Glutamatergic neuron (in vitro differentiated cells): ENCODE measurements at places on chromosomes 6 and 20. TPM values are rescaled to one million over a fixed set of nuclear protein-coding genes. Genes with fewer than 3 reads are reported as not detected.
A peak's percentile ranks its signal among the peaks of the same experiment; 100 is the strongest.

GGTLC1 gene
- total RNA-seq, result not detected

DNA sequence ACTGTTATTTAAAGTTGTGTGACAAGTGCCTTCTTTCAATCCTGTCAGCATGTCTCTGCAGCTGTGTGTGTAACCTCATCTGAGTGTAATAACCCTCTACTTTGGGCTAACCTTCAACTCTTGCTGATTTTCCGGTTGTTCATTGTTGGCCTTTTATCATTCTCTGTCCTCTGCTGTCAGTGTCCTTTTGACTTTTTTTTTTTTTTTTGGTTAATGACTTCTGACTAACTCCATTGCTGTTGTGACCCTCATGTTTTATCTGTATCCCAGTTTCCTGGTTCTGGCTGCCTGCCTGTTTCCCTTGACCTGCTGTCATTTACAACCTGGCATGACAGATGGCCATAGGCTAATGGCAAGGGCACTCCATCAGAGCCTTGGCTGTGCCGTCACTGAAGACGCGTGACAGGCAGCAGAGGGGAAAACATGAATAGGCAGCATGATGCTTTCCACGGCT is 145.7 kb upstream of the MAN1A1 start:
- H3K4me3 ChIP-seq, result no peak overlapping the region
- H3K36me3 ChIP-seq, result no peaks in the 10 kb centered on the region
- H3K27me3 ChIP-seq, result peaks cover 5% of the 10 kb centered on the region

DNA sequence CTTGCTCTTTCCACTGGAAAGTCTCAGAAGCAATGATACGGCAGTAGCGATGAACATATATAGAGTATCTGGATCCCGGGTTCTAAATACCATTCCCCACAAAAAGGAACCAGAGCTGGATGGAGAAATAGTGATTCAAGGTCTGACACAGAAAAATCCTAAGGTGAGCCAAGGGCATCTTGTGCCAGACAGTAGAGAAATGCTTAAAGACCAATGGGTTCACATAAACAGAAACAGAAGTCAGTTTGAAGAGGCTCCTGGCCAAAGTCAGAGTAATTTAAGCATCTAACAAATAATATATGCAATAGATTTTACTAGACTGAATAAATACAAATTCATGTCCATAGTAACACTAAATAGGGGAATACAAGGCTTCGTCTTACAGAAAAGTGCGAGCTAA is 54.7 kb downstream of the RGS17 start:
- peaks cover 5% of the 10 kb centered on the region for H3K4me1 ChIP-seq
- H3K27me3 ChIP-seq, result no peaks in the 10 kb centered on the region
- no peak overlapping the region for H3K4me3 ChIP-seq
- no peak for DNase-seq

TMEM217 gene
- not detected for total RNA-seq

DNA sequence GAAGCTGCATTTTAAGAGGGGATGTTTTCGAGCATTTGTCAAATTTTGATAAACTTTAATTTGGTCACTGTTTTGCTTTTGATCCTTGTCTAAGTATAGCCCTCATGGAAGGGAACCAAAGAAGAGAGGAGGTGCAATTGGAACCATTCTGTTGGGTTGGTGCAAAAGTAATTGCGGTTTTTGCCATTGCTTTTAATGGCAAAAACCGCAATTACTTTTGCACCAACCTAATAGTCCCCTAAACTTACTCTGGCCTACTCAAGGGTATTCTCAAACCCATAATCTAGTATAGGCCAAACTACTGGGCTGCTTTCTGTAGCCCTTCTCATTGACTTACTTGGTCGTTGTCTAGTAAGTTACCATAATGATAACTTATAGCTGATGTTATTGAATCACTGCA is 634.7 kb downstream of the MAFB start:
- peaks cover 4% of the 10 kb centered on the region for H3K36me3 ChIP-seq
- no peaks in the 10 kb centered on the region for H3K27me3 ChIP-seq
- no peak for DNase-seq

DNA sequence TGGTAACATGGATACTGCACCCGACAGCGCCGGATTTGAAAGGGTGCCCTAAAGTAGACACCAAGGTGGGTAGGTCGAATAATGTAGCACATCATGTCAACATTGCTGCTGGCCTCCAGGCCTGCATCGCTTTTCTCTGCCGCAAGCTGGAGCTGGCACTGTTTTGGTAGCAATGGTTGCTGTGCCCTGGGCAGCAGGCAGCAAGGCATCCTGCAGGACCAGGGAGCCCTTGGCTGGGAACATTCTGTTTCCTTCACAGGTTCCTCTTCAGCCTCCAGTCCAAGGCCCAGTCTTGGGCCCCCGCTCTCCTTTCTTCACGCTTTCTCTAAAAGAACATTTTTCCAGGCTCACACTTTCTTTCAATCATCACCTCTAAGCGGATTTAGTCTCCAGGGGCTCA is 365.8 kb upstream of the JARID2 start:
- peaks cover 3% of the 10 kb centered on the region for H3K27me3 ChIP-seq
- DNase-seq, result no peak
- no peaks in the 10 kb centered on the region for H3K36me3 ChIP-seq
- no peak overlapping the region for H3K27ac ChIP-seq
- peaks cover 19% of the 10 kb centered on the region for H3K4me1 ChIP-seq

PRICKLE4 gene
- 2.3 TPM for total RNA-seq

- no peak for DNase-seq
- no peak overlapping the region for H3K27ac ChIP-seq
- H3K4me1 ChIP-seq, result no peaks in the 10 kb centered on the region
- no peak overlapping the region for H3K4me3 ChIP-seq
- H3K36me3 ChIP-seq, result no peaks in the 10 kb centered on the region
Observed at GRCh38 chr20:22346716-22347115, 237.7 kb downstream of the FOXA2 start.

DNA sequence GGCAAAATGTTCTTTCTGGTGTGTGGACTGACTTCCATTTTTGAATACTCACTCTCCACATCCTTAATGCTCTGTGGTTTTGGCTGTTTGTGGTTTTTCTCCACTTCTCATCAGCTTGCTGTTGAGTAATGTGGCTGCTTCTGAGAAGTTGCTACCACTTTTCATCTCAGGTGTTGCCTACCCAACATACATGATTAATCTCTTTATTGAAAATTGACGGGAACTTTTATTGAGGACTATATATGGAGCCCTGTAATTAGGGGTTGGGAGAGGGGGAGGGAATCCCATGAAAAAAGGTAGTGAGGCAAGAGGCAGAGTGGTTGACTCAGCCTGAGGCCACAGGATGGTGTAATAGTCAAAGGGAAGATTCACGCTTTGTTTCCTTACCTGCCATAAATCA is 17.6 kb downstream of the IL22RA2 start:
- no peak overlapping the region for H3K27ac ChIP-seq
- DNase-seq, result no peak
- no peaks in the 10 kb centered on the region for H3K27me3 ChIP-seq
- H3K36me3 ChIP-seq, result peaks cover 4% of the 10 kb centered on the region

DNA sequence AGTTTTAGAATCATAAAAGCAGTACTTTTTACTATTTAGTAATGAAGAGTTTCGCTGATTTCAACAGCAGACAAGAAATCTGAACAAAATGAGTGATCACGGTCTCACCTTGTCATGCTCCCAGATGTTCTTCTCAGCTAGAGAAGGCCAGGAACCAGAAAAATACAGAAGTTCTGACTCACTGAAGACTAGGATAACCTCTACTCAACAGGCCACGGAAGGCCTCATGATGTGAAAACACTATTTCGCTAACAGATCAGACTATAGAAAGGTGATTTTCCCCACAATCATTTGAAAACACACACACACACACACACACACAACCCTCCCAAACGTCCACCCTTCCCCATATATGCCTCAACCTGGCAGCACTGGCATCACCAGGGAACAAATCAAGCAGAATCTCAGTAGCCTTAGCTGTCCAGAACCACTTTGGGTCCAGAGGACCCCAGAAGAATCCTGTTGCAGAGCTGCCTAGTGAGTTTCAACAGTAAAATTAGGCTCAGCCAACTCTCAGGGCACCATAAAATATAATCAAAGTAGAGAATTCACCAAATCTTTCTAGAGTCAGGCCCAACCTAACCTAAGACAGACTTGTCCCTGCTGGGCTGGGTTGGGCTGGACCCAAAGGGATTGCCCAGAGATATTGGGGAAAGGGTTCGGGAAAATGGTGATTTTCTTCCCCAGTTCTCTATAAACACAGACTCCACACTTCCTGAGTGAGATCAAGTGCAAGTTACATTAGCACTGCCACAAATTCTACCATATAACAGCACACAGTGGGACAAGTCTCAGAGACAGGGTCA is 7.9 kb downstream of the EXOC2 start:
- peak overlapping the region; percentile 76 for H3K27ac ChIP-seq
- H3K27me3 ChIP-seq, result peaks cover 5% of the 10 kb centered on the region
- H3K4me3 ChIP-seq, result peak overlapping the region; percentile 50
- H3K36me3 ChIP-seq, result no peaks in the 10 kb centered on the region
- DNase-seq, result no peak

DNA sequence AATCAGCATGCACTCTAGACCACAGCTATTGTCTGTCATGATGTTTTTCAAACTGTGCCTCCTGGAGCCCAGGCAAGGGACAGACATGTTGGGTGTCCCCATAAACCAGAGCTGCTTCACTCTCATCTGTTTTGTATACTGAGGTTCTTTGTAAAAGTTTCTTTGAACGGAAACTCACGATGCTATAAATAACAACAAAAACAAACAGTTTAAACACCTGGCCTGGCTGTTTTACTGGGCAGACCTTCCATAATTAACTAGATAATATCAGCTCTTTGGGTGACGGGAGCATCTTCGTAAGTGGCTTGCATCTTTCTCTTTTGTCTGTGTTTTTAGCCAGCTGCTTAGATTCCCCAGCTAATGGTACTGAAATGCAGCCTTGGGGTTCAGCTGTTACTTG is 190.3 kb downstream of the ZDHHC14 start:
- DNase-seq, result no peak
- no peaks in the 10 kb centered on the region for H3K36me3 ChIP-seq
- no peak overlapping the region for H3K4me3 ChIP-seq
- H3K4me1 ChIP-seq, result peaks cover 5% of the 10 kb centered on the region
- H3K27me3 ChIP-seq, result no peaks in the 10 kb centered on the region

RIPPLY2 gene
- 4.9 TPM for total RNA-seq

DNA sequence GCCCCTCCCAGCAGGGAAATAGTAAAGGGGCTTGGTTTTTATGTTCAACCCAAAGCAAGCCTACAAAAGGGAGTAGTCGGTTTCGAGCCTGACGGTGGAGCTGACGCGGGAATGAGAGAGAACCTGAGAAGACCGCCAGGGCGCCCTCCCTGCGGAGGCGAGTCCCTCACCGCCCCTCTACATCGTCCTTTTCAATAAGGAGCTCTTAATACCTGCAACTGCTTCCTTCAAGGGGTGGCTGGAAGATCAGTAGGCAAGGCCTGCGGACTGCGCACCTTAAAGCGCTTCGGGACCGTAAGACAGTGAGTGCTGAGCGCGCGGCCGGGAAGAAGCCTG is 709 bp upstream of the ZNF76 start:
- peak overlapping the region; percentile 98 for H3K4me3 ChIP-seq
- peak overlapping the region; percentile 98 for H3K27ac ChIP-seq
- peaks cover 6% of the 10 kb centered on the region for H3K27me3 ChIP-seq
- no peak for DNase-seq
- no peaks in the 10 kb centered on the region for H3K36me3 ChIP-seq

DNA sequence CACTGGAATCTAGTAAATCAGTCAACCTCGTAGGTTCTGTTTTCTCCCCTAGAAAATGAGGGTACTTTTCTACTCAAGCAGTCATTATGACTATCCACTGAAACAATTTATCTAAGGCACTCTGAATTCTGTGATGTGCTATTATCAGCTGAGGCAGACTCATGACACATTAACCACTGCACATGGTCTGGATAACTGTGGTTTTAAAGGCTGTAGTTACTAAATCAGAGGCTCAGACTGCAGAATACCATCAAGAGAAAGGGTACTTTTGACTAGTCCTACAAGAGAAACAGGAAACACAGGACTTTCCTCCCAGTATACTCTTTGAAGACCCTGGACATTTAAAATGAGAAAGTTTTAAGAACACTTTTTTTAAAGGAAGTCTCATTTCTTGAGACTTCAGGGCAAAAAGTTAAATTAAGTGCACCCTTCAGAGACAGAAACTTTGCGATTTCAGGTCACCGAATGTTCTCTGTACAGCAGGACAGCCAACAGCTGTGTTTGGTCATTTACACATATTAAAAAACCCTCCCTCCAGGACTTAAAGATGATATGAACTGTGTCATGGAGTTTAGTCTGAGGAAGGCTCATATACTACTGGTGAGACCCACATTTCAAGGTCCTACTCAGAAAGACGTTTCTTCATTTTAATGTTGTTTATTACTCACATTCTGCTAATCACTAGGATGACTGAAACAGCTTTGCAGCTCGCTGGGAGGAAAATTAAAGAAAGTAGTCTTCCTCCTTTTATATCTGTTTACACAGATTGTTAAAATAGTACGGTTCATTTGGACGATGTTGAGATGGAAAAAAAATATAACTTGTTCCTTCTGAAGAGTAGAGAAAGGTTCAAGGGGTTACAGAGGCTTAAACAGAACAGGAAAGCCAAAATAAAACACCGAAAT is 19.9 kb downstream of the ATXN1 start:
- no peaks in the 10 kb centered on the region for H3K36me3 ChIP-seq
- peaks cover 6% of the 10 kb centered on the region for H3K4me1 ChIP-seq
- no peak overlapping the region for H3K4me3 ChIP-seq
- H3K27me3 ChIP-seq, result peaks cover 2% of the 10 kb centered on the region
- H3K27ac ChIP-seq, result no peak overlapping the region

GRCh38 chr20:10504994-10505730 is 70.1 kb downstream of the SLX4IP start:
- no peak overlapping the region for H3K27ac ChIP-seq
- no peaks in the 10 kb centered on the region for H3K36me3 ChIP-seq
- peaks cover 2% of the 10 kb centered on the region for H3K27me3 ChIP-seq
- peaks cover 21% of the 10 kb centered on the region for H3K4me1 ChIP-seq

GRCh38 chr6:67496191-67496590 is 1138.9 kb upstream of the ADGRB3 start:
- no peaks in the 10 kb centered on the region for H3K36me3 ChIP-seq
- no peak overlapping the region for H3K27ac ChIP-seq
- no peak overlapping the region for H3K4me3 ChIP-seq
- no peak for DNase-seq

DNA sequence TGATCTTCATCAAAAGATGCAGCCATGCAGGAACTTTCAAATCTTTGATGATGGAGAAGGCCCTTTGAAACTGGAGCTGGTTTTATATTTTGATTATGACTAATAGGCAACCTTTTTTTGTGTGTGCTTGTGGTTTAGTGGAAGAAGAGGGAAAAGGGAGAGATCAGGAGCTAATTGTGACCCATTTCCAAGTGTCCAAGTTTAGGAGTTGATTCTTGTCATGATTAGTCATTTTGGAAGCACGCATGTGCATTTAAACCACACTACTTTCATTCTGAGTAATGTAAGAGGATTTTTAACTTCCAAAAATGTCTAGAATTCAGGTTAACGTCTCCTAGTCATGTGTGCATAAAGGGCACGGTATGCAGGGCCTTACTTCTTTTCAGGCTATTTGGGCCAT is 3.5 kb downstream of the FOXO3 start:
- no peak for DNase-seq
- no peak overlapping the region for H3K27ac ChIP-seq
- peaks cover 7% of the 10 kb centered on the region for H3K36me3 ChIP-seq
- no peak overlapping the region for H3K4me3 ChIP-seq
